ENCODE measurements at places on chromosomes 1 and 21. TPM values are rescaled to one million over a fixed set of nuclear protein-coding genes. Genes with fewer than 3 reads are reported as not detected.

DNA sequence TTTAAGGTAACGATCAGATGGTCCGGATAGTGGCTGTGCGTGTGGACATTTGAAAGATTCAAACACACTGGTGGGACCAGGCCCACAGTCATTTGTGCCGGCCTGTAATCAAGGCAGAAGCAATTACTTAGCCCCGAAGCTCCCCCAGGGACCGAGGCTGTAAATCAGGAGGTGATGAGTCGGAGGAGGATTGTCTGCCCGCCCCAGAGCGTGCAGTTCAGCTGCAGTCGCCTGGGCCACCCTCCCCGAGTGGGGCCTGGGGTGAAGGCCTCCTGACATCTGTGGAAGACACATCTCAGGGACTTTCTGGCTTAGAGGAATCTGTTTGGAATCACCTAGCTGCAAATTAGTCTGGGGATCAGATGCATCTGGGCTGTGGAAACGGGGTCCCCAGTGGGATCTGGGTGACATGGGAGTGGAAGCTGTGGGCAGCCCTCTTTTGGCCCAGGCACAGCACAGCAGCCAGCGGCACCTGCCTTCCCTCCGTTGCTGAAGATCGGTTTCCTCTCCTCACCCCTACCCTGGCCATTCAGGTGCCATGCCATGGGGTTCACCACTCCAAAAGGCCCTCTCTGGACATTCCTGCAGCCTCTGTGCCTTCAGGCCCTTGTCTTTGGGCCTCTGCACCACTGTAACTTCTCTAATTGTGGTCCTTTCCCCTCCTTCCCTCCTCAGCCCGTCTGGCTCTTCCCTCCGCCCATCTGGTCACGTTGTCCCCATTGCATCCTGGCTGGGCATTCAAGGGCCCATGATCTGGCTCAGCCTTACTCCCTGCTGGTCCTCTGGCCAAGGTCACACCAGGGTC is 25.7 kb downstream of the LHX4 start:
- no peak for DNase-seq

DNA sequence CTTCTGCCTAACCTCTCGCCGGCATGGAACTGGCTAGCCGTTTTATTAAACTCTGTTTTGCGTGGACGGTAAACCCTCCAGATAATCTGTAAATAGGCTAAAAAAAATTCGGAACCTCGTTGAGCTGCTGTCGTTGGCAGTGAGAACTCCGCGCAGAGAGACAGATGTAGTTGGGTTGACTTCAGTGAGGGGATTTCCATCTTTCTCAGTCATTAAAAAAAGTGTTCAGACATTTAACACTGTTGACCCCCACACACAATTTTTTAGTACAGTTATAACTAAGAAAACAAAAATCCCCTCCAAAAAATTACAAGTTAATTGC is 464 bp downstream of the PARK7 start:
- DNase-seq = no peak

HES2 gene
- 0.52 TPM for total RNA-seq

DNA sequence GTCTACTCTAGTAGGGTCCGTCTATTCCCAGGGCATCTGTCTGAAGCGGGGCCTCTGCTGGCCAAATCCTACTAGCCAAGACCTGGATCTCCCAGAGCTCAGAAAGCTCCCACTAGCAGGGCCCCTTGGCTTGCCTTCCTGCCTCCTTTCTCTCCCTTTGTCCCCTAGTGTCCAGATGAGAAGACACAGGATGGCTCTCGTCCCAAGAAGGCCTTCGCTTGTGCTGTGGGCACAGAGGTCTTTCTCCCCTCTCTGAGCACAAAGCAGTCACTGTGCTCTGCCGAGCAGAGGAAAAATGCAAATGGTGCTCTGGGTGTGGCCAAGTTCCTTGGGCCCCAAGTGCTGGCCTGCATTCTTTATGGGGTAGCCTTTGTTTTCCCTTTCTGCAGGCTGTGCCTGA is 13.0 kb upstream of the GPR137B start:
- DNase-seq = no peak

OR2T29 gene
- not detected for total RNA-seq

ENAH gene
- total RNA-seq = not detected

DNA sequence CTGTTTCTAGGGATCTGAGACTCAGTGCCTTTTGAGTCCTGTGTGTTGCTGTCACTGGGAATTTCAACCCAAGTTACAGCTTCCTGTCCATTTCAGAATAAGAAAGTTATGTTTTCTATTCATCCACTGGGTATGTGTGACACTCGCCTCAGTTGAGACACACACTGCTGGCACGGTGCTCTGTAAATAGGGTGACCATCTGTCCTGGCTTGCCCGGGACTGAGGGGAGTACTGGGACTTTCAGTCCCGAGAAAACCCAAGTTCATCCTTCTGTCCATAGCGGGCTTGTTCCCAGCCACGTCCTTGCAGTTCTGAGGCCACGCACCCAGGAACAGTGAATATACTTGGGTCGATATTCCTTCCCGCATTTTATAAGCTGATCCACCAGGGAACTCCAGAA is 56.3 kb upstream of the DISP3 start:
- DNase-seq = no peak

ADAMTSL4 gene
- 0.18 TPM for total RNA-seq

DNA sequence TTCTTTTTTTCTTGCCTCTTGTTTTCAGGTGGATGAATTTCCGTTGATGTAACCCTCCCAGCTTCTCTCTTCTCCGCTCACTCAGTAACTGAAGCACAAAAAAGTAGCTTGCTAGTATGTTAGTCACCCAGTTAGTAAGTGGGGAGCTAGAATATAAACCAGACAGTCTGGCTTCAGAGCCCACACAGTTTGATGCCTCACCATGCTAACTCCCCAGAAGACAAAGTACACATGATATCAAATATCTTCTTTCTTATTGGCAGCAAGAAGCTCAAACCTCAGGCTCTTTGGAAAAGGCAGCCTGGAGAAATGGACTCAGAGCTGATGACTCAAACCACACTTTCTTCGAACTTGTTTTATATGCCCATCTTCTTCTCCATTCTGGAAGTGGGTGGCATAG is 187.5 kb upstream of the PLXNA2 start:
- no peak for DNase-seq

GRCh38 chr1:2046174-2046917 is 3.9 kb upstream of the PRKCZ start:
- DNase-seq = peak; percentile 66

GRCh38 chr1:229028544-229028943 is 242.4 kb upstream of the RAB4A start:
- DNase-seq = no peak

- DNase-seq = no peak
Measured at GRCh38 chr1:212437179-212437798, 4.6 kb downstream of the NENF start.

MAP3K21 gene
- 2.2 TPM for total RNA-seq

SCNM1 gene
- 60.6 TPM for total RNA-seq

GRCh38 chr1:20123722-20124455 is 4.6 kb upstream of the PLA2G2D start:
- no peak for DNase-seq

- no peak for DNase-seq
Measured at GRCh38 chr21:16370186-16370585, 640.4 kb downstream of the USP25 start.

GRCh38 chr21:46054451-46054881 is 43.4 kb upstream of the COL6A2 start:
- no peak for DNase-seq

AIM2 gene
- 14.1 TPM for total RNA-seq

- DNase-seq = no peak
Measured at GRCh38 chr1:25994402-25995150, 3.3 kb downstream of the PAFAH2 start.

- no peak for DNase-seq
Measured at GRCh38 chr1:228282329-228283042, 74.6 kb downstream of the OBSCN start.

GRCh38 chr1:202351725-202352124 is 3.2 kb downstream of the PPP1R12B start:
- DNase-seq = no peak

DNA sequence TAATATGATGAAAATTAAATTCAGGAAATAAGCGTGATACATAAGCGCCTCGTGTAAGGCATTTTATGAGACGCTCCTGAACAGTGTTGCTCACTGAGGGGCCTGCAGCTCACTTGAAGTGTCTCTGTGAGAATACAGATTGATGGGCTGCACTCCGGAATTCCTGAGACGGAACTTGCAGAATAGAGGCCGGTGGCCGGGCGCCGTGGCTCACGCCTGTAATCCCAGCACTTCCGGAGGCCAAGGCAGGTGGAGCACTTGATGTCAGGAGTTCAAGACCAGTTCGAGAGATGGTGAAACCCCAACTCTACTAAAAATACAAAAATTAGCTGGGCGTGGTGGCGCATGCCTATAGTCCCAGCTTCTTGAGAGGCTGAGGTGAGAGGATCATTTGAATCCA is 49.5 kb upstream of the HNRNPU start:
- DNase-seq = no peak

NBPF10 gene
- 2.0 TPM for total RNA-seq

DNA sequence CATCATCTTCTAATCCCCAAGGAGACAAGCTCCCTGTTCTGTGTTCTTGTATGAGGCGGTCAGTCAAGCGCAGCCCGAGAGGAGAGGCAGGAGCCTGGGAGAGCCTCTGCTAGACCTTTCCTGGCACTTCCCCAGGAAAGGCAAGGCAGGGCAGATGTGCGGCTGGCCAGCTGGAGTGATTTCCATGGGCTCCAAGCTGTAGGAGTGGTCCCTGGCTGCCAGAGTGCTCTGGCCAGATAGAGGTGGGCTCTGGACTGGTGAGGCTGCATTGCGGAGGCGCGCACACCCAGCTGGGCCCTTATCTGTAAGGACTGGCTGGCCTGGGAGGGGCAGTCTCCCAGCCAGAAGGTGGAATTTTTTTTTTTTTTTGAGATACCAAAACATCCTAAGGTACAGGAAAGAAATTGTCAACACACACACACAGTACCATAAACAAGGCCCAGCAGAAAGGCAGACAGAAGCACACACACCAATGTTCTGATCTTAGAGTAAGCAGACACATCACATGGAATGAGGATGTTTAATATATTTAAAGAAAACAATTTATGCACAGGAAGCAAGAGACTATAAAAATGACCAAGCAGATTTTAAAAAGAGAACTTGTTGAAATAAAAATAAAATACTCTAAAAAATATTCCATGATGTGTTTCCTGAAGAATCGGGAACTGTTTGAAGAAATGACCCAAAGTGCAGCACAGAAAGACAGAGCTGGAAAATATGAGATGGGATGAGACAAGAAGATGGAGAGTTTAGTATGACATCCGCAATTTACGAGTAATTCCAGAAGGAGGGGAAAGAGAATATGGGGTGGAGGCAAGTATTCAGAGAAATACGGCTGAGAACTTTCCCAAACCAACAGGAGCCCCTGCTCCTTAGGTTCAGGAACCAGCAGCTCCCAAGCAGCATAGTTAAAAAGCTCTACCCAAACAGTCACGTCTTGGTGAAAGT is 13.4 kb downstream of the IBA57 start:
- DNase-seq = no peak

DNA sequence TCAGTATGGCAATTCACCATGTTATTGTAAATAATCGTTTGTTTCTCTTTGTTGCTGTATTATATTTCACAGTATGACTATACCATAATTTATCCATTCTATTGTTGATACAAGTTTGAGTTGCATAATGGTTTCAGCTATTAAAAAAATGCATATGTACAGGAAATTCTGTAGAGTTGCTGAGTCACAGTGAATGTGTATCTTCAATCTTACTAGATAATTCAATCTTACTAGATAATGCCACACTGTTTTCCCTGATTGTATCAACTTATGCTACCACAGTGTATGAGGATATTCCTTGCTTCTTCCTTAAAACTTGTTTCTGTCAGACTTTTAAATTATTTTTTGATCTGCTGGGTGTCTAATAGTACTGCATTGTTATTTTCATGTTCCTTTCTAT is 3.5 kb upstream of the COA6 start:
- DNase-seq = no peak

DNA sequence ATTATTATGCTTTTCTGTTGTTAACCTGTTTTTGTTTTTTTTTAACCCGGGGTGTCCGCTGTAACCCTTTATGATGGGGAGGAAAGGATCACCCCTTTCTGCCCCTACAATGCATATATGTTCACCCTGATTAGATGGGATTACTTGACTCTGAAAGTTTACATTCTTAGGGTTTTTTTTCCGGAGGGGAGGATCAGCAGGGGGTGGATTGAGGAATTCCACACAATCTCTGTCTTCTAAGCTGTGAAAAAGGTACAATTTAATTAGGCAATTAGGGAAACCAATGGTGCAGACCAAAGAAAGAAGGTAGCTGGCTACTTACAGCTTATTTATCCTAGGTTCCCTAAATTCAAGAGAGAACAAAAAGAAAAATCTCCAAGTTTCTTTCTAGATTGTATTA is 58.3 kb downstream of the EDEM3 start:
- no peak for DNase-seq

TMEM79 gene
- total RNA-seq = 11.6 TPM

SPATA46 gene
- total RNA-seq = not detected

All from activated CD8-positive, alpha-beta memory T cell treated with anti-CD3 and anti-CD28 coated beads, Interleukin-2, amount 10 ng/mL, durations not matched to agents 7 days and 5 days (primary cell).